ENCODE measurements at places on chromosomes 1 and 21.

GRCh38 chr1:211751438-211751837 is 76.0 kb upstream of the NEK2 start:
- no peak for DNase-seq

DNA sequence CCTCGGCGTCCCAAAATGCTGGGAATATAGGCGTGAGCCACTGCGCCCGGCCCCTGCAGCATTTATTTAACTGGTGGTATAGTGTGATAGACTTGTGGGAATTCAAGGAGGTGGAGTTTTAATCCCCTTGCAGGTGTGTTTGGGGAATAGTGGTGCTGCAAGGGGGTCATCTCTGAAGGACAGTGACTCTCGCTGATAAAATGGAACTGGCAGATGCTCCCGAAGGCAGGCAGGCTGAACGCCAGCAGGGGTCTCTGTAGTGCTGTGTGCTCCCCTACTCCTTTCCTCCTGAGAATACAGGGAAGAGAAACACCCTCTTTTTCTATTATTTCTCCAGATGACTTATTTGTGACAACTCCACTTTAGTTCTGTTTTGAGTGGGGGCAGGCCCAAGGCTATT is 4.0 kb downstream of the OSCP1 start:
- no peak for DNase-seq

- DNase-seq: no peak
Observed at GRCh38 chr1:244049162-244050013, 1.7 kb upstream of the ZBTB18 start.

DNA sequence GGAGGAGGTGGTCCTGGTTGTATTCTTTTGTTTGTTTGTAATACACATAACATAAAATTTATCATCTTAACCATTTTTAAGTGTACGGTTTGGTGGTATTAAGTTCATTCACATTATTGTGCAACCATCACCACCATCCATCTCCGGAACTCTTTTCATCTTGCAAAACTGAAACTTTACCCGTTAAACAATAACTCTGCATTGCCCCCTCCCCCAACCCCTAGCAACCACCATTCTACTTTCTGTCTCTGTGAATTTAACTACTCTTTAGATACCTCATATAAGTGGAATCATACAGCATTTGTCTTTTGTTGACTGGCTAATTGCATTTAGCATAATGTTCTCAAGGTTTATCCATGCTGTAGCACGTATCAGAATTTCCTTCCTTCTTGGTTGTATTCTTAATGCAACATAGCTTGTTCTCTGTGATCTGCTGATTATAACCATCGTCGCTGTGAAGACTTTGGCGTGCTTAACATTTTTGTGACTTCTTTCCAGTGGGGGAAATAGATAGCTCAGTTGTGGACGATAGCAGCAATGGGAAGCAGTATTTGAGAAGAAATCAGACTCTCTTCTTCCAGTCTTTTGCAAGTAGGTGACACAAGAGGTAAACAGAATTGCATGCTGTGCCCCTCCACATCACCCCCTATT is 117.5 kb upstream of the HOOK1 start:
- DNase-seq: no peak

DNA sequence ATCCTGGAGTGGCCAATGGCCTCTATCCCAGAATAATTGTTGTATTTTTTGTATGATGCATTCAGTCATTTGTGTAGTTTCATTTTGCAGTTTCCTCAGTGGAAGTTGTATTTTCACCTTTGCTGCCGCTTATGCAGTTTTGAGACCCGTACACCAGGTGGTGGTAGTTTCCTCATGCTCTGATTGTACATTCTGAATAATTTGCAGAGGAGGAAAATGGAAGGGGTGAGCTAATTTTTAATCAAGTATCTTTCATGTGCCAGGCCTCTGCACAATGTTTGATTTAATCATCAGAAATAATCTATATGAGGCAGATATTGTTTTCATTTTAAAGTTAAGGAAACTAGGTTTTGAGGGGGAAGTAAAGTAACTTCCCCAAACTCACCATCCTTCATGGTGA is 29.5 kb downstream of the HLX start:
- DNase-seq: no peak

DNA sequence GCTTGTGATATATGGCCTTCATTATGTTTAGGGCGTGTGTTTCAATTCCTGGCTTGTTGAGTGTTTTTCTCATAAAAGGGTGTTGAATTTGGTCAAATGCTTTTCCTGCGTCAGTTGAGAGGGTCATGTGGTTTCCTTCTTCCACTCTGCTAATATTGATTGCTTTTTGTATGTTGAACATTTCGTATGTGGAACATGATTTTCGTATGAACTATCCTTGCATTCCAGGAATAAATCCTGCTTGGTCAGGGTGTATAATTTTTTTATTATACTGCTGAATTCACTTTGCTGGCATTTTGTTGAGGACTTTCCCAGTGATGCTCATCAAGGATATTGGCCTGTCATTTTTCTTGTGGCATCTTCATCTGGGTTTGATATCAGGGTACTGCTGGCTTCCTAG is 4.7 kb upstream of the ATAD3A start:
- DNase-seq: no peak

DNA sequence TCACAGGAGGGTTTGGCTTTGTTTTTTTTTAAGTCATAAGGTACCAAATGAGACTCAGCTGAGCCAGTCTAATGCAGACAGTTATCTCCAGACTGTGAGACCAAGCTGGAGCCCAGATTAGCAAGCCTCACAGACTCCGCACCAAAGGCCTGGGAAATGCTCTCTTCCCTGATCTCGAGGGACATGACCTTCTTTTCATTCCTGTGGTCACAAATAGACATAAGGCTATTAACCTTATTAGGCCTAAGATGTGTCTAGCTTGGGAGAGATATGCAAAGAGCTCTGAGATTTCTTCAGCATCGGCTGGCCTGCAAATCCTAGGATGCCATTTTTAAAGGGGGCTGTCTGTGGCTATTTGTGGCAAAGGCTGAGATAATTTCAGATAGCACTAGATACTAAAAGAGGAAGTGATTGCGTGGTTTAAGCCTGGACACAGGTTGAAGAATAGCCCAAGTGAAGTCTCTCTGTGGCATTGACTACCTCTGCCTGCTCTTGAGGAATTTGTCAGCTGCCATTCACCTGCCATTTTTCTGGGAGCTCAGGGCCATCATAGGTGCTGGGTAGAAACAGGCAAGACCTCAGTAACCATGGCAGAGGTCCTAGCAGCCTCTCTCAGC is 301.3 kb downstream of the SIPA1L2 start:
- no peak for DNase-seq

- no peak for DNase-seq
Observed at GRCh38 chr1:175172503-175172902, 20.1 kb downstream of the KIAA0040 start.

DNA sequence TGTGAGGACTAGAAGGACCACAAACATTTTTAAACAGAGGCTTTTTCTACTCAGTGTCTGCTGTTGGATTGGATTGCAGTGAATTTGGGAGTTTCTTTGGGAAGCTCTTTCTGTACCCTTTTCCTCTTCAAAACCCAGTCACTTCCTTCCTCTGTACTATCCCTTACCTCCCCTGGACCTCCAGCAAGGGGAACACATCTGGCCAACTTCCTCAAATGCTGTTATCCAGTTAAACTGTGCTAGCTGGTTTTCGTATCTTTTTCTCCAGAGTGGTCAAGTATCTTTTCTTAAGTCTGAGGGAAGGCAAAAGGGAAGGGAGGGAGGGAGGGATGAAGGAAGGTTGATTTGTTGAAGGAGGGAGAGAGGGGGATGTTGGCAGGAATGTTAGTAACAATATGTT is 99.2 kb upstream of the TNR start:
- DNase-seq: no peak

GRCh38 chr1:109891930-109892329 is 18.7 kb upstream of the CSF1 start:
- DNase-seq: no peak

DNA sequence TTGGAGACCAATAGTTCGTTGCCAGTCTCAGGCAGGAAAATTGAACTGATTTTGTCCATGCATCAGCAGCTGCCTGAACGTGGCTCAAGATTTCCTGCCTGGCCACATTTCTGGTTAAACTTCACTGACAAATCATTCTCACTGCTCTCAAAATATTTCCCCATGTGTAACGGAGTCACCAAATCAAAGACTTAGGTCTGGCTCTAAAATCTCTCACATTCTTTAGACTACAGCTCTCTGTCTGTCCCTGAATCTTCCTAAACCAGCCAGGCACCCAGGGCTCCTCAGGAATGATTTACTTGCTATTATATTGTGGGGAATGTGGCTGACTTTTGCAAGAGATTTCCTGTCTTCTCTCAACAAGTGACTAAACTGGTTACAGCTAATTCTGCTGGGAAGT is 49.2 kb upstream of the GJA8 start:
- DNase-seq: no peak

- peak; percentile 65 for DNase-seq
Observed at GRCh38 chr1:19344372-19344810, 32.3 kb downstream of the SLC66A1 start.

- no peak for DNase-seq
Observed at GRCh38 chr21:45468051-45468970, 63.3 kb downstream of the COL18A1 start.

GRCh38 chr1:3064901-3065300 is 4.1 kb upstream of the PRDM16 start:
- no peak for DNase-seq

DNA sequence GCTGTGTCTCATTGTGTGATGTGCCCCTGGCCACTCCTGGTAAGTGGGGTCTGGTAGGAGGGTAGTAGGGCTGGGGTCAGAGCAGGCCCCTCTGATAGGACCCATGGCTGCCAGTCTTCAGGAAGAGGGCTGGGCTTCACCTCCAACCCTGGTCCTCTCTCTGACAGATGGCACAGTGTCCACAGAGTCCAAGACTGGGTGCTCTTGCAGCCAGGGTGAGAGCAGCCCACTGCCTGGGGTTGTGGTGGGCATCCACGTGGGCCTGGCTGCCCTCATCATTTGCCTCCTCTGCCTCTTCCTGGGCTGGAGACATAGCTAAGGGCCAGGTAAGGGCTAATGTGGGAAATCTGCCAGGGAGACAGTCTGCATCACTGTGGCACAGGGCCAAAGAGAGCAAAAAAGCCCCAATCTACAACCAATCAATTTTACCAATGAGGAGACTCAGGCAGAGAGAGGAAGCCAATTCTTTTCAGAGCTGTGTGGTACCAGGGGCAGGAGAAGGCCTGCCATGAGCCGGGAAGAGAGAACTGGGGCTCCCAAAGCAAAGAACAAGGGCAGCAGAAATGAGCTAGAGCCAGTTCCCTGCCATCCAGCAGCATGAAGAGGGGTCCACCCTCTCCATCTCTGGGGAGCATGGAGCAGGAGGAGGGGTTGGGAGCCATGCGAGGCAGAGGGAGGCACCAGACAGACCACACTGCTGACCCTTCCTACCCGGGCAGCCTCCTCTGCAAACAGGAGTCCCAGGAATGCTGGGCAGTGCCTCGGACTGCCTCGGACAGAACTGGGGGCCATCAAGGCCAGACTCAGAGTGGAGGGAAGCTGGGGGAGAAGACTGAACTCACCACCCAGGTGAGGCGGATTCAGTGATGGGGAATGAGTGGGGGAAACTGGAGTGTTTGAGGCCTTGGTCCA is 26.8 kb downstream of the SLC27A3 start:
- DNase-seq: no peak

DNA sequence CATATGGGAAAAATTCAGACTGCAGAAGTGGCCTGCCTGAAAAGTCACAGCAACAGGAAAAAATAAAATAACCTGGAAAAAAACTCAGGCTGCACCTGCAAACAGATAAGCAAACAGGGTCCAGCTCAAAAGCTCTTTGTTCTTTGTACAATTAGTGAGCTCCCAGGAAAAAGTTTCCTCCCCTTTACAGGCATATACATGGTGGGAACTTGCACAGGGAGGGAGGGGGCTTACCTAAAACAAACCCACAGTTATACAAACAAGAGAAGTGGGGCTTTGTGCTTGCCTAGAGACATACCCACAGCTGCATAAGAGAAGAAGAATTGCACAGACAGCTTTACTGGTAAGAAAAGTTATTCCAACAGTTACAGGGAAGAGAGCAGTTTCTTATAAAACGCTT is 31.7 kb upstream of the COG2 start:
- DNase-seq: no peak

- DNase-seq: no peak
Observed at GRCh38 chr1:241440904-241441303, 78.7 kb downstream of the FH start.

GRCh38 chr1:218498056-218498938 is 153.2 kb downstream of the TGFB2 start:
- no peak for DNase-seq

- no peak for DNase-seq
Observed at GRCh38 chr1:177206831-177207355, 36.1 kb downstream of the BRINP2 start.

DNA sequence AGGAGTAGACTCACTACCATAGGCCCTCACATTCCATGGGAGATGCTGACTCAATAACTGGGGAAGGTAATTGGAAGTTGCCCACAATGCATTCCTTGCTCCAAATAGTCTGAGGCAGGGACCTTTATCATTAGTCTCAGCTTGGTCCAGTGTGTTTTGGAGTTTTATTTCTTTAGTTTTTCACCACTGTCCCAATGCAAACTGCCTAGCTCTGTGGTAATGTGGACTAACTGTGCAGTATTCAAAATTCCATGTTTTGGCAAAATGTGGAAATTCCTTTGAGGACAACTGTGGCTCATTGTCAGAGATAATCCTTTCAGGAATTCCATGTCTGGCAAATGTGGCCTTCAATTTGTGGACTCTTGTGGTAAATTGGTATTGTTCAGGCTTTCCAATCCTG is 78.1 kb upstream of the PAPPA2 start:
- no peak for DNase-seq

GRCh38 chr1:177954076-177954475 is 15.8 kb downstream of the SEC16B start:
- no peak for DNase-seq

- no peak for DNase-seq
Observed at GRCh38 chr1:97640677-97641076, 280.2 kb downstream of the DPYD start.

GRCh38 chr1:27383039-27383605 is at the start of gene CD164L2:
TSS of gene CD164L2 (minus strand) at chr1:27383333. CDS start at chr1:27383239, 94 bp downstream.
- DNase-seq: no peak

GRCh38 chr1:217586586-217586985 is 44.3 kb downstream of the GPATCH2 start:
- DNase-seq: no peak

GRCh38 chr1:34155860-34156259 is 9.2 kb downstream of the CSMD2 start:
- DNase-seq: no peak

DNA sequence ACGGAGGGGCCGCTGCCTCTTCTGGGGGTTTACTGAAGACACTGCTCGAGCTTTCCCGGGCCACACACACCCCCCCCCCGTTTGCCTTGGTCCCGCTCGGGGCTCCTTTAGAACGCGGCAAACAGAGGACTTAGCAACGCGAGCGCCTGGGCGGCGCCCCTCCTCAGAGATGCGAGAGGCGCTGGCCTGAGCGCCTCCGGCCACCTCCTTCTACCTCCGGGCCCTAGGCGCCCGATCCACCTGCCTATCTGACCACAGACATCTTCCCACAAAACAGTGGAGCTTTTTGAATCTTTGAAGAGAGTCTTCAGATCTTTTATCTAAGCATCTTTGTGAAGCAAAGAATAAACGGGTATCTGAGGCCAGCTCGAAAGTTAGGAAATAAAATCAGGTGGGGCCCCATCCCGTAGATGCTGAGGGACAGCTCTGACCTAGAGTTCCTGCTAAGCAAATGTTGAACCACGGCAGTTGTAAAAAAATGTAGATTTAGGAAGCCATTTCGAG is 436 bp upstream of the TTLL7 start:
- peak; percentile 49 for DNase-seq

GRCh38 chr21:45611296-45611695 is 32.2 kb upstream of the PCBP3 start:
- no peak for DNase-seq

GRCh38 chr1:20008391-20008841 is 29.0 kb upstream of the PLA2G2A start:
- DNase-seq: peak; percentile 6

- DNase-seq: no peak
Observed at GRCh38 chr1:234529095-234529949, 50.3 kb upstream of the TARBP1 start.
